ENCODE measurements at places on chromosomes 11 and 22.

DNA sequence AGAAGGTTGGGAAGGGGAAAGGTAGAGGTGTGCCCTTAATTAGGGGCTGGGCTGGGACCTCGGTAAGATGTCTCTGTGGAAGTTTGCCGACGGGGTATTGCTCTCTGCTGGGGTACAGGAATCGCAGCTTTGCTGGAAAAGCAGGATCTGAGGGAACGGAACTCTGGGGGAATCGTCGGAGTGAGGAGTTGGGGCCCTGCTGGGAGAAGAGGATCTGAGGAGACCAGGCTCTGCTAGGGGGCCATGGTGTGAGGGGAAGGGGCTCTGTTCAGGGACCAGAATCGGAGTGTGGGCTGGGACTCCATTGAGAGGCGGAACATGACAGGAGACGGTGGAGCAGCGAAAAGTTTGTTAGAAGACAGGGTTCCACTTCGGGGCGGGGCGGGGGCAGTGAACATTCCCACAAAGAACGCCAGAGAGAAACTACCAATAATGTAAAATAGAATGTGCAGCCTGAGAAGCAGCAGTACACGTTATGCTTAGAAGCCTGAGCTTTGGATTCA, 456 bp downstream of the AAMDC start:
- no peak for DNase-seq

DNA sequence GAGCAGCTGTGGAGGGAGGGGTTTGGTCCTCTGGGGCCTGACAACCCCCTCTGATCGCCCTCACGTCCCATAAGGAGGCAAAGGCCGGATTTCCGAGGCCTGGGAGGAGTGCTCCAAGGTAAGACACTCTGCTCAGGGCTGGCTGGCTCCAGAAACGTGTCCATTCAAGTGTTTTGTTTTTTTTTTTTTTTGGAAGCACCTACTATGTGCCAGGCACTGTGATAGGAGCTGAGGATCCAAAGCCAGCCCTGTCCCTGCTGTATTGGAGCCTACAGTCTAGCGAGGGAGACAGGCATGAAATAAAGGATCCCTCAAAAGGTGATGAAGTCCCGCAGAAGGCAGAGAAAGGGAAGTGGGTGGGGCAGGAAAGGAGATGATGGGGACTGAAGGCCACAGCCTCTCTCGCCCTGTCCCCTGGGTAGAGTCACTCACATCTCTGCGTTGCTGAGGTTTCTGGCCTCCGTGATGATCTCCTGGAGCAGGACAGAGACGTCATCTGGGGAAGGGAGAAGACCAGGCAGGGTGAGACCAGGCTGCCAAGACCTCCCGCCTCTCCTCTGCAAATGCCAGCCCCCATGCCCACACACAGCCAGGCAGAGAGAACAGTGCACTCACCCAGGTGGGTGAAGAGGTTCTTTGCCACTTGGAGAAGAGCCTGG, 89.2 kb downstream of the PDE2A start:
- DNase-seq, result no peak

GRCh38 chr11:44711787-44712608, 14.8 kb upstream of the TSPAN18 start:
- DNase-seq, result no peak

GRCh38 chr11:45530776-45531175, 134.6 kb downstream of the CHST1 start:
- DNase-seq, result no peak

DNA sequence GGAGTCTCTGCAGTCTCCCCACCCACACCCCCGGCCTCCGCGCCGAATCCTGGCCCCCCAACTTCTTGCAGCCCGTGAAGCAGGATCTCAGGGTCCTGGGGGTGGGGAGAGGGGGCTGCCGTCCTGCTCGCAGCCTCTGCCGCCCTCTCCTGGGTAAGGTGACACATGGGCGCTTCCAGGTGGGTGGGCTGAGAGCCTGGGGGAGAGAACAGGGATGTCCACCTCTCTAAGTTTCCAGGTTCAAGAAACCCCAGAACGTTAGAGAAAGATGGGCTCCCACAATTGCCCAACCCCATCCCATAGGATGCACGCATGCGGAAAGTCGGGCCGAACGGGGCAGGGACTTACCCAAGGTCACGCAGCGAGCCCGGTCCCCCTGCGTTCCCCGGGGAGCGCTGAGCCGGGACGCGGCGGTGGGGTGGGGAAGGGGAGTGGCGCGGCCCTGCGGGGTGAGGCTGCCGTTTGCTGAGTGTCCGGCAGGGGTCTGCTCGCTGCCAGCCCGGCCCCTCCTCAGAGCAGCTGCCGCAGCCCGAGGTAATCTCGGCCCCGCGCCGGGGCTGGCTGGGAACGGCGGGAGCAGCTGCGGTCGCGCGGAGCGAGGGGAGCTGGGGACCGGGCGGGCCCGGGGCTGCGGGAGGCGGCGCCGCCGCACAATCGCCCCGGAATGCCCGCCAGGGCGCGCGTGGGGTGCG, 705 bp upstream of the CAPN1 start:
- DNase-seq, result no peak

DNA sequence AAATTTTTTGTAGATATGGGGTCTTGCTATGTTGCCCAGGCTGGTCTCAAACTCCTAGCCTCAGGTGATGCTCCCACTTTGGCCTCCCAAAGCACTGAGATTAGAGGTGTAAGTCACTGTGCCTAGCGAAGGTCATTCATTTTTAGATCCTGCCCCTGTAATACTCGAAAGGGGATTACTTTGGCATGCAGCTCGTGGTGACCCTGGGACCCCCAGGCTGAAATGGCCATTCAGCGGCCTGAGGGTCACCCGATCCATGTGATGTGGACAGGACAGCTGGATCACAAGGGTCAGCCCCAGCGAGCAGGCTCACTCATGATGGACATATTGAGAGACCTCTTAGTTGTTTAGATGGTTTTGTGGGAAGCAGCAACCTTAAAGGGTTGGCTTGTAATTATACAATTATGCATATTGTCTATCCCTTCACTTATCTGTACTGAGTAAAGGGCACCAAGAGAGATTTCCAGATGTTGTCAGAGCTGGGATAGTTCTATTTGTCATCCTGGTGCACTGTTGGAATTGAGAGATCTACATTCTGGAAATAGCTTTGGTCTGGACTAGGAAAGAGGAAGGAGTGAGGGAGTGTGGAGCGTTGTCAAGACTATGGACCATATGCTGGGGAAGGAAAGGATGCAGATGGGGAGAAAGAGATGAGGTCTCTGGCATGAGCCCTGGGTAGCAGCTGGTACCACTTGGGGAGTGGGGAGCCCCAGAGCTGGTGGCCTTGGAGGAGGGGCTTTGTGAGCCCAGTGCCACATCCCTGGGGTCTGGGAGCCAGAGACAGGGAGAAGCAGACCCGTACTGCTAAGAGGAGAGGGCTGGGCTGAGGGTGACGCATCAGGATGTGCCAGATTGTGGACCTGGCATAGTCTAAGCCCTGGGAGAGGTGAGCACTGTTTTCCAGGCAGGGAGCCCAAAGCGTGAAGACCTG, 15.5 kb downstream of the RHBDD3 start:
- DNase-seq, result no peak

DNA sequence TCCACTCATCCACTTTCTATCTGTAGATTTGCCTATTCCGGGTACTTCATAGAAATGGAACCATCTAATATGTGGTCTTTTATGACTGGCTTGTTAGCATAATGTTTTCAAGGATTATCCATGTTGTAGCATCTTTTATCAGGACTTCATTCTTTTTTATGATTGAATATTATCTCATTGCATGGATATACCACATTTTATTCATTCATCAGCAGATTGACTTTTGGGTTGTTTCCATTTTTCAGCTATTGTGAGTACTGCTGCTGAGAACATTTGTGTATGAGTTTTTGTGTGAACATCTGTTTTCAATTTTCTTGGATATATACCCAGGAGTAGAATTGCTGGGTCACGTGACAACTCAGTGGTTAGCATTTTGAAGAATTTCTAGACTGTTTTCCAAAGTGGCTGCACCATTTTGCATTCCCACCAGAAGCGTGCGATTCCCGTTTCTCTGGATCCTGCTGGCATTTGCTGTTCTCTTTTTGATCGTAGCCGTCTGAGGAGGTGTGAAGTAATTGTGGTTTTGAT, 8.9 kb downstream of the DERL3 start:
- no peak for DNase-seq

- DNase-seq, result no peak
These were observed 78.6 kb upstream of the TP53AIP1 start for GRCh38 chr11:129021295-129021694.

GRCh38 chr11:72947229-72947628, 133.0 kb downstream of the ATG16L2 start:
- no peak for DNase-seq

- no peak for DNase-seq
These were observed 8.8 kb downstream of the POU2F3 start for GRCh38 chr11:120248551-120249278.

- DNase-seq, result no peak
These were observed 72.1 kb downstream of the C22orf31 start for GRCh38 chr22:28989484-28989883.

- DNase-seq, result no peak
These were observed 24.7 kb downstream of the ALG9 start for GRCh38 chr11:111846636-111847035.

- no peak for DNase-seq
These were observed 1.5 kb downstream of the SLC2A11 start for GRCh38 chr22:23859201-23859600.

GRCh38 chr22:44363980-44364750, 51.4 kb upstream of the SHISAL1 start:
- DNase-seq, result no peak

DNA sequence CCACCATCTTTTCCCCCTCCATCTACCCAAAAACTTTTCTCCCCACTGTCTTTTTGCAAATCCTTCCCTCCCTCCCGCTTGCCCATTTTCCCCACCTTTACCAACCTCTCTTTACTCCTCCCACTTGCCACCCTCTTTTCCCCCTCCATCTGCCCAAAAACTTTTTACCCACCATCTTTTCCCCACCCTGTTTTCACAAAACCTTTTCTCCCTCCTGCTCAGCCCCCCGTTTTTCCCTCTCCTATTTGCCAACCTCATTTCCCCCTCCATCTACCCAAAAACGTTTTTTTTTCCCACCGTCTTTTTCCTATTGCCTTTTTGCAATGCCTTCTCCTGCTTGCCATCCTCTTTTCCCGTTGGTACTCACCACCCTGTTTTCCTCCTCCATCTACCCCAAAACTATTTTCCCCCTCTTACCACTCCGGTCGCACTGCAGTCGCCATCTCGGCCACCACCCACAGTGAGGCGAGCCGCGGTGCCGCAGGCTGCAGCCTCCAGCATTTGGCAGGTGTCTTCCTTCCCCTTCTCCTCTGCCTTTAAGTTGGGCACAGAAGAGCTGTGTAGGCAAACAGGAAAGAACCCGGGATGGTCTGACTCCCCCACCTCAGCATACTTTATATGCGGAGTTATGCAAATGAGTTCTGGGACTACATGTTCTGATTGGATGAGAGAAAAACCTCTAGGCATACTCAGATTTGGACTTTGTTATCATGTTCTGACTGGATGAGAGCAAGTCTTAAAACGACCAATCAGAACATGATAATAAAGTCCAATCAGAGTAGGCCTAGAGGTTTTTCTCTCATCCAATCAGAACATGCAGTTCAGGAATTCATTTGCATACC, 121.2 kb upstream of the VPREB1 start:
- DNase-seq, result no peak

GRCh38 chr11:1228101-1228821, 5.4 kb downstream of the MUC5B start:
- DNase-seq, result no peak

DNA sequence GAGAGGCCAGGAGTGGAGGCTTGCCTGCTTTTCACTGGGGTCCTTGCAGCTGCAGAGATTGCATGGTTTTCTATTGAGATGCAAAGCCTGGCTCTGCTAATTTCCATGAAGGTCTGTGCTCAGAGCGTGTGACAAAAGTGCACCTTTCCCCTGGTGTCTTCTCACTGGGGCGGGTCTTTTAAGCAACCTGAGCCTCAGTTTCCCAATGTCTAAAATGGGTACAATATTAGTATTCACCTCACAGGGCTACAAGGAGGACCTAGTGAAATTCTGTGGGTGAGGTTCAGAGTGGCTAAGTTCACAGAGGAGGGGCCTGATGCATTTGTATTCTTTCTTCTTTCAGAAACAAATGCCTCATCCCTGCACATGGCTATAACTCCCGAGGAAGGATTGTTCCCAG, 20.3 kb downstream of the PPM1F start:
- no peak for DNase-seq

GRCh38 chr11:35761899-35762298, 99.3 kb downstream of the TRIM44 start:
- no peak for DNase-seq

GRCh38 chr11:132771746-132772145, 760.6 kb downstream of the OPCML start:
- DNase-seq, result no peak

- no peak for DNase-seq
These were observed 8.5 kb downstream of the ST14 start for GRCh38 chr11:130168105-130168504.

DNA sequence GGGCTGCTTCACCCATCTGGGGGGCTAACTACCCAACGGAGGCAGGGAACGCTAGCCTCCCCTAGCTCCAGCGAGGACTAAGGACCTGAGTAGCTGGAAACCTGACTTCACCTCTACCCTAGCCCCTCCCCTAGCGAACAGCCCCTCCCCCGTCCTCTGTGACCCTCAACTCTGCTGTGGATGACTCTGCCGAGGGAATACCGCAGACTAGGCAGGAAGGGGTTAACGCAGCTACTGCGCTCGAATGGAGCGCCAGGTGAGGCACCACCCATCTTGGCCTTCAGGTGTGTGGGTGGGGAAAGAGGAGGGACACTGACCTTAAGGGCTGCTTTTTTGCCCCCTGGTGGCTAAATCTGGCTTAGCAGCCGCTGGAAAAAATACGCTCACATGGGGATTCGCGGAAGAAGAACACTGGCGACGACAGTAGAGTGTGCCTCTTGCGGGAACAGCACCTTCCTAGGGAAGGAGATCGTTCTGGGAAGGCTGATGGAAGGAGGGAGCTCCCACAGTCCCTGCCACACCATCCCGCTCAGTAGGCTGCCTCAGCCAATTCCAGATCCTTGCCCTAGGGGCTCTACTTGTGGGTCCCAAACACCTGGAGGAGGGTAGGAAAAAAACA, 4.5 kb upstream of the BCL9L start:
- DNase-seq, result no peak

- DNase-seq, result no peak
These were observed 19.1 kb downstream of the ARHGEF17 start for GRCh38 chr11:73326929-73327811.

DNA sequence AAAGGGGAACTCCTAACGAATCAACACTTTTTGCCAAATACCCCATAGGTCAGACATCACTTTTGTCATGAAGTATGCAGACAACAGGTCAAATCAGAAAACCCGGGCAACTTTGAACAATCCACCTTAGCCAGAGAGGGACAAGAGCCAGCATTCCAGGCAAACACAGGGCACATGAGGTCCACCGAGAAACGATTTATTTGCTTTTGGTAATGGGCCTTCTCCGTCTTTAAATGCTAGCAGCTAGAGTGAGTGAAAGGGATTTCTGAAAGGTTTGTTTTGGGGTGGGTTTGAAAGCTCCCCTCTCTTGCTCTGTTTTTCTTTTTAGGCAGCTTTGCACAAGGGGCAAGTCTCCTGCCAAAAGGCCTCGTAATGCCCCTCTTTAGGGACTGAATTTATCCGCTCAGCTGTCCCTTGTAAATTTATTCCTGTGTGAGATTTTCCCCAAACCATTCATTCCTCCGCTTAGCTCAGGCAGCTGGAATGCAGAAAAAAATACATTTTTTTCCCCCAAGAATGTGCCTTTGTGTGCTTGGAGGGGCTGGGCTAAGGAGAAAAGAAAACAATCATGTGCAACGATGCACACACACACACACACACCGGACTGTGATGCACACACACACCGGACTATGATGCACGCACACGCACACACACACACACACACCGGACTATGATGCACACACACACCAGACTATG, 196.9 kb downstream of the SNX19 start:
- DNase-seq, result no peak

- DNase-seq, result no peak
These were observed 2.5 kb upstream of the POGLUT3 start for GRCh38 chr11:108500721-108501120.
